ENCODE measurements at places on chromosomes 11 and 22.

DNA sequence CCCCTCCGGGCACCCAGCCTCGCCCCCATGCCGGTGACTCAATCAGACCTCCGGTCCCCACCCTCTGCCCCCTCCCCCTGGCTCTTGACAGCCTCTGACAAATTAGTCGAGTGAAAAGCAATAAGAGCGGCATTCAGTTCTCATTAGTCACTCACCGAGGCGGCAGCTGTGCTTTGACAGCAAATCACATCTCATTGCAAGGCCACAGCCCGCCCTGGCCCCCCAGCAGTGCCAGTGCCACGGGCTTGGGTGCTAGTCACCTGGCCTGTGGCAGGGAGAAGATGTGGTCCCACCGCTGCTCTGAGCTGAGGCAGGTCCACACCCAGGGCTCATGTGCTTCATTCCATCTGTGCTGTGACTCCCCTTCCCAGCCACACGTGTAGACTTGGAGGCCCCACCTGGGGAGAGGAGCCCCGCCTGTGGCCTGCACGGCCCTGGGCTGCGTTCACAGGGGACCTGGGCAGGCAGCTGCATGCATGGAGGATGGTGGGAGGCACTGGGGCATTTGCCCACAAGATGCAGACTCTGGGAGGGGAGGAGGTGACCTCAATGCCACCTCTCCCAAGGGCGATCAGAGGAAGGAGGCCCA, 7.4 kb upstream of the TH start:
- peak; percentile 18 for DNase-seq

DNA sequence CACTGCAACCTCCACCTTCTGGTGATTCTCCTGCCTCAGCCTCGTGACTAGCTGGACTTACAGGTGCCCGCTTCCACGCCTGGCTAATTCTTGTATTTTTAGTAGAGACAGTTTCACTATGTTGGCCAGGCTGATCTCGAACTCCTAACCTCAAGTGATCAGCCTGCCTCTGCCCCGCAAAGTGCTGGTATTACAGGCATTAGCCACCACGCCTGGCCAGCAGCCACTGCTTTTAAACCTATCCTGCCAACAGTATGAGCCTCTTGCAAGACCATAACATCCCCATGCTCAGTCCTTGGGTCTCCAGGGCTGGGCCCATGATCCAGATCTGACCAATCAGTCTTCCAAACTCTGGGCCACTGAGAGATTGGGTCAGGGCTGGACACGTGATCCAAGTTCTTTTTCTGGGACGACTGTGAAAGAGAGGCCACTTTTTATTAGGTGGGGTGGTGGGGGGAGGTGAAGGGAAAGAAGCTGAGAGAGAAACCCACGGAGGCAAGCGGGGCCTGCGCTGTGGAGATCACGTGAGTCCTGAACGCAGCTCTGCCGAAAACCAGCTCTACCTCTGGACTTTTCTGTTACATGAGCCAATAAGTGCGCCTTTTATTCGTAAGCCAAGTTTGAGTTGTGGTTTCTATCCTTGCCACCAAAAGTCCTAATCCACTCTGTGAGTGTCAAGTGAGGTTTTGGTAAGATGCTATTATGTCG, 17.9 kb downstream of the ASPHD2 start:
- no peak for DNase-seq

GRCh38 chr11:117519590-117519989, 191.9 kb downstream of the CEP164 start:
- no peak for DNase-seq

DNA sequence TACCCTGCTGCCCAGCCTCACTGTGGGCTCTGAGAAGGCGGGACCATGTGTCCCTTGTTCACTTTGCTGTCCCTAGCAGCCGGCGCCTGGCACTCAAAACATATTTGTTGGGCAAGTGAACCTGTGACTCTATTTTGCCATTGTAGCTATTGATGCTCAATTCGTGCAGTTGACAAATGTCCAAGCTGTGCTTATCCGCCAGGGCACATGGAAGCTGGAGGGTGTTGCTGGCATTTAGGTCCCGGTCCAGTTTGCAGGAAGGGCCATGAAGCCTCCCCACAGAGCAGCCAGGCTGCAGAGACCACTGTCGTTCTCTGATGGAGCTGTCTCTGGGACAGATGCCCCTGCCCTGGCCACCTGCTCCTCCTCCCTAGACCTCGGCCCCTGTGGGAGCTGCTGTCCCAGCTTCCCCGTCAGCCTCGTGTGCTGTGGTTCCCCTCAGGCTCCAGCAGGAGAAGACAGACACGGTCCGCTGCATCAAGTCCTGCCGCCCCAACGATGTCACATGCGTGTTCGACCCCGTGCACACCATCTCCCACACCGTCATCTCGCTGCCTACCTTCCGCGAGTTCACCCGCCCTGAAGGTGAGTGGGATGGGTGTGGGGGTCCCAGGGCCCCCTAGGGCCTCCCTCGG, 71.5 kb downstream of the FBLN1 start:
- DNase-seq = no peak

DNA sequence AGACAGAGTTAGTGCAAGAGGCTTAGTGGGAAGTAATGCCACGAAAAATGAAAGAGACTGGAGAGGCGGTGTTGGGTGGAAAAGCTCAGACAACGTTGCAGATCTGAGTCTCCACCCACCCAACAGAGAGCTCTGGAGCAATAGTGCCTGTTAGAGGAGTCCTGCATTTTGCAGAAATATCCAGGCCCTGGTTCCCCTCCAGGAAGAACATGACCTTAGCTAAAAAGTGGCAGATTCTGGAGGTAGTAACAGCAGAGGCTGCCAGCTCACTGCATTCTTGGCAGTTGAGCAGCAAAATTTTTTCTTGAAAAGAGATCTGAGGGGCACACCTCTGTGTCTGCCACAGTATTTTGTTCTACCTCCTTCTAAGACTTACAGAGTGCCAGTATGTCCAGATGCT, 27.7 kb upstream of the BIRC3 start:
- DNase-seq = no peak

DNA sequence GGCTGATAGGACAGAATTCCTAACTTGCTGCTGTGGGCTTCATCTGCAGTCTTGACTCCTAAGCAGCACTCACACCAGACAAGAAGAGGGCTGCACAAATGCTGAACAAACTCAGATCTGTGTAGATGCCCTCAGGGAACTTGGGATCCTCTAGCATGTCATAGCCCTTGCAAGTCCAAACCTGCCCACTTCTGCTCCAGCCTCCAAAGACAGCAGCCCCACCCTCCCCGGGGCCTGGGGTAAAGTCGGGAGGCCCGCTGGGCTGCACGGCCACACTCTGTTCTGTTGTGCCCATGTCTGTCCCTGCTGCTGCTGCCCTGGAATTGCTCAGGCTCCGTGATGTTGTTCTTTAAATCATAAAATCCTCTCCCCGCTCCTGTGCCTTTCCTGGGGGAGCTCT, 28.3 kb downstream of the DRD2 start:
- no peak for DNase-seq

DNA sequence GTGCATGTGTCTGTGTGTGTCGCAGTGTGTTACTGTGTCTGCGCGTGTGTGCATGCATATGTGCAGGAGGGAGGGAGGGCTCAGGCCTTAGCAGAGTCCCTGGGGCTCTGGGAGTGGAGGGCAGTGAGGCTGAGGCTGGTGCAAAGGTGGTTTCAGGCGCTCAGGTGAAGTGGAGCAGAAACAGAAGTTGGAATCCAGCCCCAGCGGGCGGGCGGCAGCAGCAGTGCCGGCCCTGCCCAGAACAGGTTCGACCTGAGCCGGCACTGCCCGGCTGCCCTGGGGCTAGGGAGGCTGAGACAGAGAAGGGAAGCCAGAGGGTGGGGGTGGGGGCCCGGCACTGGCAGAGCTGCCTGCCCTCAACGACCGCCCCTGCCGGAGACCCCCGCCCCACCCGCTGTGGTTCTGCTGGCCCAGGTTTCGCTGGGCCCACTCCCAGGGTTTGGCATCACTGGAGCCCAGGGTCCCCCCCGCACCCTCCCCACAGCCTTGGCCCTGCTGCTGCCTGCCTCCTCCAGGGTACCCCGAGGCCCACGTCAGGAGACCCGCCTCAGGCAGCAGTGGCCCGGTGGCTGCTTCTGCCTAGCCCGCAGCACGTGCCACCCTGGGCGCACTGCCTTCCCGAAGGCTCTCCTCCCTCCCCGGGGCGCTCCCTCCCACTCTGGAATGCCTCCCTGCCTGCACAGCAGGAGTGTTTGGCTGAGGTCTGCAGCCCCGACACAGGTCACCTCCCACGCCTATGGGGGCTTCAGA, 13.3 kb downstream of the ASCL2 start:
- DNase-seq = no peak

DNA sequence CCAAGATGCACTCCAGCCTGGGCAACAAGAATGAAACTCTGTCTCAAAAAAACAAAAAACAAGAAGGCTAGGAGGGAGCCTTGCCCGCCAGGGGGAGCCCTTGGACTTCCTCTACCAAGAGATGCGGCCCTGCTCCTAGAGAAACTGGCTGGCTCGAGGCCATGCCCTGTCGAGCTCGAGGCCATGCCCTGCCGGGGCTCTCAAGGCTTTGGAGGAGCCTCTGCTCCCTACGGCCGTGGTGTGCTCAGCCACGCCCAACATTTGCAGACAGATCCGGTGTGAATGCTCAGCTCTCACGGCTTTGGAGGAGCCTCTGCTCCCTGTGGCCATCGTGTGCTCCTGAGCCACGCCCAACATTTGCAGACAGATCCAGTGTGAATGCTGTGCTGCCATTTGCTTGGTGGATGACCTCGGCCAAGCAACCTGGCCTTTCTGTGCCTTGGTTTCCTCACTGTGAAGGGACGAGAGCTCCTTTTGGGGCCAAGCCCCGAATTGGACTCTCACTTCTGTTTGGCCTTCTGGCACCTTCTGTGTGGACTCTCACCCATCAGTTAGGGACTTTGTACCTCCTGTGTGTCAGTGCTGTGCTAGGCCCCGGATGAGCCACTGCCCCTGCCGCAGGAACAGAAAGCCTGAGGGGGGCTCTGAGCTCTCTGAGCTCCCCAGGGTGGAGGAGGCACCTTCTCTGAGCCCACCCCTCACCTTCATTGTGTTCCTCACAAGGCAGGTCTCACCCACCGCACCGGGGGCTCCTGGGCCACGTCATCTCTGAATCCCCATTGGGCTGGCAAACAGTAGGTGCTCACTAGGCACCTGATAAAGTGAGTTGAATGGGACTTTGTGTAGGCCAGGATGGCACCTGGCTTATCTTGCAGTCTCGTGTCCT, 14.1 kb downstream of the C11orf24 start:
- peak; percentile 70 for DNase-seq

GRCh38 chr11:124788521-124788920, 11.7 kb downstream of the MSANTD2 start:
- DNase-seq = no peak

DNA sequence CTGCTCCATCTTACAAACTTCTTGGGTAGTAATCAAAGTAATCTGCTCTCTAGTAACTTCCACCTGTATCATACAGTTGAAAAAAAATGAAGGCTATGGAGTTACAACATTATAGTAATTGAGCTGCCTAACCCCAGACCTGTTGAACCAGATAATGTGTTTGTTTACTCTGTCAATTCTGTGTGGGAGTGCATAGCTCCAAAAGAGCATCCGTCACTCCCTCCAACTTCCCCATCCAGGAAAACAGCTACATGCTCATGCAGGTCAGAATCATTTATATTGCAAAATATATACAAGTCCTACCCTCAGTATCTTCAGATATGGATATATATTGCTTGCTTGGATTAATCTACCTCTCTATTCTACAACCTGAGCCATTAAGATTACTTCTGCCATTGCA, 244.0 kb upstream of the ANO5 start:
- DNase-seq = no peak

- no peak for DNase-seq
Observed at GRCh38 chr22:17260950-17261349, 41.7 kb upstream of the ADA2 start.

DNA sequence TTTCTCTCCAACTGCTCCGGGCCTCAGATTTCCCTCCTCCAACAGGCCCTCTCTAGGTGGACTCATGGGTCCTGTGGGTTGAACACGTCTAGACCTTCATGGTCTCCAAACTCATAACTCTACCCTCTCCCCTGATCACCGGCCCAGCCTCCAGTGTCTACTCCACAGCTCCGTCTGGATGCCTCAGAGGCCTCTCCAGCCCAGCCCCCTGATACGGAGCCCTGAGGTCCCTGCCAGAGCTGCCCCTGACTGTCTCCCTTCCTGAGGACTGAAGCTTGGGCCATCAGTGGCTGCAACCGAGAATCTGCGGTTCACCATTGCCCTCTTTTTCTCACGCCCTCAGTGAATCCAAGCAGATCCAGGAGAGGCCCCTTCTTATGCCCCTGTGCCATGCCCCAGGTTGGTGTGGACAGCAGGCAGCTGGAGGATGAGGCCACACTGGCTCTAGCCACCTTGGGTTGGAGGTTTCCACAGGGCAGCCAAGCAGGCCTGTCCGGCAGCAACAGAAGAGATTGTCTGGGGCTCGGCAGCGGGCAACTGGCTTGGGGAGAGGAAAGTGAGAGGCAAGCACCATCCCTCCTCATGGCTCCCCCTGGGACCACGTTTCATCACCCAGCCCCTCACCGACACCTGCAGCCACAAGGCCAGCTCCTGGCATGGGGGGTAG, 104.6 kb upstream of the FGF3 start:
- DNase-seq = no peak

DNA sequence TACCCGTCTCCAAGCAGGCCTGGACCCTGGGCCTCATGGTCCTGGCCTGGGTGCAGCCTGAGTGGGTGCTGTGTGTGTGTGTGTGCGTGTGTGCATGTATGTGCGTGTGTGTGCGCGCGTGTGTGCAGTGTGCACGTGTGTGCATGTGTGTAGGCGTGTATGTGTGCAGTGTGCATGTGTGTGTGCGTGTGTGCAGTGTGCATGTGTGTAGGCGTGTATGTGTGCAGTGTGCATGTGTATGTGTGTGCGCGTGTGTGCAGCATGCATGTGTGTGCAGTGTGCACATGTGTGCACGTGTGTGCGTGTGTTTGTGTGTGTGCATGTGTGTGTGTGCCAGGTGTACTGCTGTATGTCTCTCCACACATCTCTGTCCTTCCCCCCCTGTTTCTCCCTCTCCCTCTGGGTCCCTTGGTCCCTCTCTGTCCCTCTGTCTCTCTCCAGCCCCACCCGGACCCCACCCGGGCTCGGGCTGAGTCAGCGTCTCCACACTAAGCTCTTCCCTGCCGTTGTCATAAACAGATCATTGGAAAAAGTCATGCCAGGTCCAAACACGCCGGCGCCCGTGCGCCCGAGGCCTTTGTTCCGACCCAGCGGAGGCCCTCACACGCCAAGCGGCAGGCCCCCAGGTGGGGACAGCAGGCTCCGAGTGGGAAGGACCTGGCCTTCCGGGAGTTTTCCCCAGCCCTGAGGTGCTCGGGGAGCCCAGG, 34.0 kb downstream of the WNT7B start:
- no peak for DNase-seq

GRCh38 chr22:26139310-26139709, 30.0 kb upstream of the SEZ6L start:
- no peak for DNase-seq

GRCh38 chr11:108663154-108663877, 1.6 kb upstream of the DDX10 start:
- no peak for DNase-seq

- peak; percentile 55 for DNase-seq
Observed at GRCh38 chr11:36009473-36009872, 65.6 kb downstream of the LDLRAD3 start.

- DNase-seq = no peak
Observed at GRCh38 chr11:109425554-109425953, 3.6 kb downstream of the C11orf87 start.

All from fibroblast of skin of left quadriceps (primary cell).